ENCODE measurements at places on chromosomes 1 and 21.
A peak's percentile ranks its signal among the peaks of the same experiment; 100 is the strongest.

DNA sequence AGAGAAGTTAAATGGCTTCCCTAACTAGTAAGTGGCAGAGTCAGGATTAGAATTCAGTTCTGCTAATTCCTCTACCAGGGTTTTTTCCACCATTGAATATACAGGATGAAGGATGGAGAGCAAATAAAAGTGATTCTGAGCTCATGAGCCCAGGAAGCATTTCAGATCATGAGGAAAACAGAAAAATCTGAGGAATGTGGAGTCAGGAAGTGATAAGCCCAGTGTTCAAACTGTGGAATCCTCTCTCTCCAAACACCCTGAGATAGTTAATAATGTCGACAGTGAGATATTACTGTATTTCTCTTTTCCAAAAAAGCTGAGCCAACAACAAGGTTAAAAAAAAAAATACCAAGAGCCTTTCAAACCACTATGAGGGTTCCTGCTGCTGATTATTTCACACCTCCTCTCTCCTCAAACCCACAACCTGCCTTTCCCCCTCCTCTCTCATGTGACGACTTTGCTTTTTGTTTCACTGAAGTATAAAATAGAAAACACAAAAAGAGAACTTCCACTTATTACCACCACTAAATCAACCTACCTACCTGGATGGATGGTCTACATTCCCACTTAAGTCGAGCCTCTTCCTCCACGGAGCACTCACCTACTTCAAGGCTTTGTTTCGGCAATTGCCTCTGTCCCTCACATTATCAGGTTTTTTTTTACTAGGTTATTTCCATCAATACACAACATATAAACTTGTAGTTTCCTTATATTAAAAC is 8.9 kb downstream of the SLAMF1 start:
- no peak for DNase-seq

DNA sequence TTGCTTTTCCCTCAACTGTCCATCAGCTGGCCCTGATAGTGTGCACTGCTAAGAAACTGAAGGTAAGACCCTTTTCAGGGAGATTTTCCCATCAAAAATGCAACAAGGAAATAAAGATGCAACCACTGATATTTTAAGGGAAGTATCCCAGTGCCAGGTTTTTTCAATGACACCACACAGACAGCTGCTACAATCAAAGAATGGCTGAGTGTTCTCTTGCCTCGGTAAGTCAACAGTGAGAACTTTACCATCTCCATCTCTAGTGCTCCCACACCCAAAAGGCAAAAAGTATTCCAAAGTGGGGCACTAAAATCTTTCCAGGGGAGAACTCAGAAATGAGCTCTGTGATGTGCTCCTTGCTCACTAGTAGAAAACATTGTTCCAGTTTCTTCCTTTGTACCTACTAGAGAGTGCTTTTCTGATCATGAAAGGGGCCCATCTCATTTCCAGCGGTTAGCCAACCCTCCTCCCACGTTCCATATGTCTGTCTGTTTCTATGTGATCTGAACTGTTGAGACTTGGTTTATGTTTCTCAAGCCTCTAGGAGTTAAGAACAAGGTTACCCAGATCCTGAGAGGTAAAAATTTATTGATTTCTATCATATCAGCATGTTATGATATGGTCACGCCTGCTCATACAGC is 67.6 kb upstream of the NEK2 start:
- DNase-seq: no peak

DNA sequence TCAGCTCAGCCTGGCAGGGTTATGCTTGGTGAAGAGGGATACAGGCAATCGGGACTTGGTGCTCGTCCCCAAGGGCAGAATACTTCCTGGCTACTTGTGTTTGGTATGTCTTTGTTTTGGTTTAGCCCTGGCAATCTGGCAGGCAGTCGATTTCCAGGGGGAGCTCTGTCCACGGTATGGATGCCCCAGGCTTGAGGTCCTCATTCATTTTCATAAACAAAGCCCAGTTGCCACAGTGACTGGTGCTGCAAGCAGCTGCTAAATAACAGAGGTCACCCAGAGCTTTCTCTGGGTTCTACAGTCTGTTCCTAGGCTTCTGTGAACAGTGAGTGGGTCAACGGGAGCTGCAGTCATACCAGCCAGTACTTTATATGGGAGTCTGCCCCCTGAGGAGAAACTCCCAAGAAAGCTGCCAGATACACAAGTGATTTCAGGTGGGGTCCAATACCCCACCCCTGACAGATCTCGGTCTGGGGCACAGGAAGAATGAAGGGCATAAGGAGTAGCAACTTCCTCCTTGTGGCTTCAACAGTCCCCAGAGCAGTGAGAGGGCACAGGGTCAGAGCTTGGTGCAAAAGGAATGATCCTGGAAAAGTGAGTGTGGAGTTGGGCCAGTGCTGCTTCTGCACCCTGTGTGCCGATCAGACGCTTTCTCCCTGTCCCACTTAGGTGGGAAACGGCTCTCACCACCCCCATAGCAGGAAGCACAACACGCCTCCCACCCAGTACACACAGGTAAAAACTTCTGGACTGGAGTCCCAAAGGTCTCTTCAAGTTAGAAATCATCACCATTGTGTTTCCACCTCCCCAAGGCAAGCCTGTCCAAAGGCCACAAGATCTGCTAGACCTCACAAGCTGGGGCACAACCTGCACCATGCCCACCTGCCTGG is 55.5 kb downstream of the TGFBR3 start:
- no peak for DNase-seq

DNA sequence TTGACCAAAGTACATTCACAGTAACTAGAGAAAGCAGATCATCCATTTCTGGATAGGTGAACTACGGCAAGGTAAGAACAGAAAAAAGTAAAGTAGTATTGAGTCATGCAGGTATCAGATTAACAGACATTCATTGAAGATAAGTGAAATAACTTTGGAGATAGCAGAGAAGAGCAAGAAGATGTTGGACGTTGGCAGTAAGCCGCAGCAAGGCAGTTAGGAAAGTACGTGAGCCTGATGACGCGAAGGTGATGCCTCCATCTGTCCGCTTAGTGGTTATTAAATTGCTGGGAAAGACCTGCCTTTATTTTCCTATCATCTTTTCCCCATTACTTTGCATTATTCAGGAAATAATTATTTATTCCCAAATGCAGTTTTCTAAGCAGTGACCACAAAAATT is 24.9 kb upstream of the KIAA1614 start:
- no peak for DNase-seq

DNA sequence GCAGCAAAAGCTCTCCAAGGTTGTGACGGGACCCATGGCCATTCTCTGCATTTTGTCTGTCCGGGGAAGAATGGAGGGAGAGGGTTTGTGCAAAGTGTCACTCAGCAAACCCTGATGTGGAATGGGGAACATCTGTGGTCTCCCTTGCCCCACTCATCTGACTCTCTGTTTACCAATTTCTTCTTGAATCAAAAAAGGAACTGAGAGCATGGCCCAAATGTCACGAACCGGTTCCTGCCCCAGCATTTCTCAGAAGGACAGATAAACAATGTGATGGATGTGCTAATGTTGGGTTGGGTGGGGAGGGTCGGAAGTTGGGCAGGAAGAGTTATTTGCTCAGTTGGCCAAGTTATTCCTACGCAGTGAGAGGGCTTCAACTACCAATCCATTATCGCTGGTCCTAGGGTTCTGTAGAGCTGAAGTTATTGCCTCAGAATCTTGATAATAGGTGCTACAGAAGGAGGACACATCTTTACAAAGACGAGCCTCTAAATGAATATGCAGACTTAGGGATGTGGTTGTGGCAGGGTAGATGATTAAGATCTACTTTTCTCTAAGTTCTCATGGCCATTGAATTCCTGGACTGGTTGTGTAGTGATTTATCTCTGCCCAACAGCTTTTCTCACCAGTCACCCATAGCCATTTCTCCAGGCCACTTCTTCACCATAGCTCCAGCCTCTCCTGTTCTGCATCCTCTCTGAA is 9.6 kb upstream of the DUSP12 start:
- no peak for DNase-seq

DNA sequence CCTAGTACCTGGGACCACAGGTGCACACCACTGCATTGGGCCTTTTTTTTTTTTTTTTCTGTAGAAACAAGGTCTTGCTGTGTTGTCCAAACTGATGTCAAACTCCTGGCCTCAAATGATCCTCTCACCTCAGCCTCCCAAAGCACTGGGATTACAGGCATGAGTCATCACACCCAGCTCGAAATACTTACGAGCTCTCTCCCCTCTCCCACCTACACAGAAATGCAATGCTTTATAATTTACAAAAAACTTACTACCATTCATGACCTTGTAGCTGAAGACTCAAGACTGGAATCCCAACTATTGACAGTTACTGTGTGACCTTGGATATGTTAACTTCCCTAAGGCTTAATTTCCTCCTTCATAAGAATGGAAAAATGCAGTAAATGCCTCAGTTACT is 18.7 kb downstream of the FOXJ3 start:
- no peak for DNase-seq

DNA sequence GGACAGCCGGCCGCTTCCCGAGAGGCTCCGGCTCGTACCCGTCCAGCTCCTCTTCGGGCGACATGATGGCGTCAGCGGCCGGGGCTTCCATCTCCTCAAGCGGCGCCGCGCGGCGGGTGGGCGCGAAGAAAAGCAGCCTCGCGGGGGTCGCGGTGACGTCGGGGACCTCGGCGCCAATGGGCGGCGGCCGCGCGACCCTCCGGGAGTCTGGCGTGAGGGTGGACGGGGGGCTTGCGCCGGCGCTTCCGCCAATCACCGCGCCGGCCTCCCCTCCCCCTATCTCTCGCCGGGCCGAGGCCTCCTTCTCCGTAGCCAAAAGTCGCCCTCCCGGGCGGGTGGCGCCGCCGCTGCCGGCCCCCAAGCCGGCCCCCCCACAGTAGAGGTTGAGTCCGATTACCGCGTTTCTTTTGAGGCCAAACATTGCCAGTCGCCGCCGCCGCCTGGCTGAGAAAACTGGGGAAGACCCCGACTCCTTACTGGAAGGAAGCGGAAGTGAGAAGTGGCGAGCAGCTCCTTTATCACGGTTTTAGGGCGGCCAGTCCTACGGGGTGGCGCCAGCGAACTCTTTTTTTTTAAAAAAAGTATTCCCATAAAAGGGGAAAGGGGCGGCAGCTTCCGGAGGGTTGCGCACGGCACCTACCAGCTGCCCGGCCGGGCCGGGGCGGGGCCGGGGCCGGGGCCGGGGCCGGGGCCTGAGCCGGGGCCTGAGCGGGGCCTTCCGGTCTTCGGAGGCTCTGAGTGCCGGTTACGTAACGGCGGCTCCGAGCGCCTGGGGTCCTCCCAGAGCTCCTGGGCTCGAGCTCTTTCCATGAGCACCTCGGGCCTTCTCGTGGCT is at the start of gene MCL1:
Gene MCL1, minus strand, starts transcription at position 501 of the 835 bp plus-strand sequence. Its CDS starts 80 bp downstream, at position 421.
- peak; percentile 97 for DNase-seq

All from endodermal cell (in vitro differentiated cells).